ENCODE measurements at places on chromosomes 11 and 22. TPM values are rescaled to one million over a fixed set of nuclear protein-coding genes. Genes with fewer than 3 reads are reported as not detected.

KDM4E gene
- not detected for total RNA-seq

MYOD1 gene
- not detected for total RNA-seq

GRCh38 chr11:59025097-59025496 is 61.0 kb upstream of the GLYATL1B start:
- DNase-seq: no peak

DNA sequence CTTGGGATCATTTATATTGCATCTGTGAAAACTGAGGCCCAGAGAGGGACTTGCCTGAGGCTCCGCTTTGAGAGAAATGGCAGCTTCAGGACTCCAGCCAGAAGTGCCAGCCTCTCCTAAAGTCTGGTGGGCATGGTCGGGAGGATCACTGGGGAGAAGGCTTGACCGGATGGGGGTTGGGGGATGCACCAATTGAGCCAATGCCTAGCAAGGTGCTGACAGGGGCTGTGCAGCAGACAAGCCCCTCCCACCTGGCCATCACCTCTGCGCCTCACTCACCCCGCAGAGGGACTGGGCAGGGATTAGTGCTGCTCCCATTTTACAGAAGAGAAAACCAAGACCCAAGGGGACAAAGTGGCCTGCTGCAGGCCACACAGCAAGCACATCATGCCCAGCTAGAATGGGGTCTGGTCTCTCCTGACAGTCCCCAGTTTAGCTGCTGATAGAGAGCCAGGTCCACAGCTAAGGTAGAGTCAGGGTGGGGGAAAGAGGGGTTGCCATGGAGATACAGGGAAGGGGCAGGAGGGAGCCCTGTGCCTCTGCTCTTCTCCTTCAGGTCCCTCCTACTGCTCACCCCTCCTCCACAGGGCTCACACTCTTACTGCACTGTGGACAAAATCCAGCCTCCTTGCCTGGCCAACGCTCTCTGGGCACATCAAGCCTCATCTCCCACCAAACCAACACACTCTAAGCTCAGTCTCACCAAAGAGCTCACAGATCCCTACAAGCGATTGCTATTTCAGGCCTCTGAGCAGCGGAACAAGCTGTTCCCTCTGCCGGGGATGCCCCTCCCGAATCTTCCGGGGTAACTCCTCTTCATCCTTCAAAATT is 29.5 kb downstream of the TEF start:
- no peak for DNase-seq

- no peak for DNase-seq
Measured at GRCh38 chr11:44536788-44537516, 28.5 kb upstream of the CD82 start.

- DNase-seq: no peak
Measured at GRCh38 chr22:39725351-39726035, 154.9 kb downstream of the CACNA1I start.
